Natural killer cell treated with Interleukin-12 subunit alpha and Interleukin-12 subunit beta and Interleukin-15 and Interleukin-18, amount 100 ng/mL, for 72 hours (primary cell): ENCODE measurements at places on chromosomes 2 and 18. TPM values are rescaled to one million over a fixed set of nuclear protein-coding genes. Genes with fewer than 3 reads are reported as not detected.

Gene PIAS2
- total RNA-seq = 19.2 TPM

Gene PDE11A
- total RNA-seq = not detected

Gene SFTPB
- total RNA-seq = not detected

Gene RAX
- not detected for total RNA-seq

Gene SPR
- total RNA-seq = 3.4 TPM

Gene PLA2R1
- total RNA-seq = not detected

Gene C2orf76
- total RNA-seq = 6.5 TPM

Gene VSNL1
- not detected for total RNA-seq

Gene GNLY
- 903 TPM for total RNA-seq

Gene ATP8B1
- total RNA-seq = not detected

Gene KLF7
- total RNA-seq = 13.3 TPM

Gene RGPD6
- total RNA-seq = 16.6 TPM

Gene IL1RL1
- total RNA-seq = 57.7 TPM

Gene TGFA
- total RNA-seq = 0.86 TPM

Gene SH3RF3
- not detected for total RNA-seq

Gene LOXHD1
- not detected for total RNA-seq

Gene KIF1A
- total RNA-seq = 0.45 TPM

Gene PSTPIP2
- 29.5 TPM for total RNA-seq

Gene KLHL41
- not detected for total RNA-seq

Gene MALL
- not detected for total RNA-seq

Gene ZBTB7C
- not detected for total RNA-seq

Gene SLC11A1
- 0.11 TPM for total RNA-seq

Gene HOXD13
- total RNA-seq = not detected

Gene SAG
- 0.05 TPM for total RNA-seq

Gene EVX2
- total RNA-seq = not detected

Gene DSG4
- total RNA-seq = not detected

Gene EMILIN2
- 49.1 TPM for total RNA-seq

Gene MCM6
- 129 TPM for total RNA-seq

Gene ANKAR
- 7.7 TPM for total RNA-seq

Gene LAMA1
- not detected for total RNA-seq

Gene NGEF
- not detected for total RNA-seq

Gene MEIS1
- 3.6 TPM for total RNA-seq

Gene TRMT61B
- total RNA-seq = 22.3 TPM

Gene VIT
- total RNA-seq = not detected

Gene CLEC4F
- total RNA-seq = 23.5 TPM

Gene IL1F10
- not detected for total RNA-seq

Gene NEUROD1
- total RNA-seq = not detected

Gene IL36B
- total RNA-seq = not detected

Gene EPB41L3
- total RNA-seq = 0.57 TPM

Gene C1QL2
- total RNA-seq = not detected
